ENCODE measurements at places on chromosomes 16 and 17.

DNA sequence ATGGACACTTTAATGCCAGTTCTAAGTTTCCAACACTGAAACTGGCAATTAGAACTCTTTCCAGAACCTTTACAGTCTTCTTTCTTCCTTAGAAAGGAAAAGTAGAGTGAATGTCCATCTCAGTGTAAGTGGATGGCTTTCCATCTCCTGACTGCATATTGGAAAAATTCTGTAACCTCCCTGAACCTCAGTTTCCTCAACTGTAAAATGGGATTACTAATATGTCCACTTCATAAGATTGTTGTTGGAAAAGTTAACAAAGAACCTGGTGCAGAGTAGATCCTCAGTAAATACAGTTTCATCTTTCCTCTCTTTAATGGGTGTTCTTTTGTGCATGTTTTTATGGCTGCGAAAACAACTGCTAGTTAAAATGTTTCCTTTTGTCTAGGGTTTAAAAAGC lies 2.6 kb downstream of the TMEM98 start:
- no peak for DNase-seq

- DNase-seq: no peak
These were observed 34.2 kb upstream of the ACSM2B start for GRCh38 chr16:20610211-20610891.

DNA sequence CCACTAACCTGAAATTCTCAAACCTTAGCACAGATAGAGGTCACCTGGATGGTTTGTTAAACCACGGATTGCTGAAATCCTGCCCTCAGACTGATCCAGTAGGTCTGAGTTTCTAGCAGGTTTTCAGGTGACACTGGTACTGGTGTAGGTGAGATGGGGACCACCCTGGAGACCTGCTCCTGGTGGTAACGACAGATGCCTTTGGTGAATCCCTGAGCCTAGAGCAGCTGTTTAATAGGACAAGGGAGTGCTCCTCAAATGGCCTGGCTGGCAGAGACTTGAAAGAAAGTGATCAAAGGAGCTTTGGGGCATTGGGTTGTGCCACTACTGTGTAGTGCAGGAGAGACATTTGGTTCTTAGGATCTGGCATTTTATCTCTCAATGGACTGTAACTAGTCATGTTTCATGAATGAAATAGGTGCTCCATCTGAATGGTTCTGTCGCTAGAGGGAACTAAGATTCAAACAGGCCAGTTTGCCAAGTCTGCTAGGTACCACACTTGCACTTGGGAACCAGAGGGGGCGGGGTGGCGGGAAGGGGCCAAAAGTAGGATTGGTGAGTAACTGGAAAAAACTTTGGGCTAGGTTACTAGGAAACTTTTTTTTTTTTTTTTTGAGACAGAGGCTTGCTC lies 2.9 kb upstream of the IFI35 start:
- DNase-seq: no peak

DNA sequence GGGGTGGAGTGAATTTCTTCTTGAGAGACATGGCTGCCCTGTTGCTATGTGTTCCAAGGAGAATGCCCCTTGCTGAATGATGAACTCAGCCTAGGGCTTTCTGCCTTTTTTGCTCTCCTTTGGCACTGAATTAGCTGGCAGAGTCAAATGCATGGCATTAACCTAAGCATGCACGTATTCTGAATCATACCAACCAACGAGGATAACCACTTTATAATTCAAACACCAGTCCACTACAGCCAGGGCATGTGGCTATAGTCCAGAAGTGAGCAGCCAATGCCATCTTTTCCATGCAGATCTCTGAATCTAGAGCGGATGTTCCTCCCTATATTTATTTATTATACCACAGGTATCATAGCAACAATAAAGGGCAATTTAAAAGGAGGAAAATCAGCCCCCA lies 15.7 kb downstream of the TMIGD1 start:
- DNase-seq: no peak

- no peak for DNase-seq
These were observed 1.0 kb downstream of the BAHCC1 start for GRCh38 chr17:81396278-81396721.

Data from stimulated activated CD4-positive, alpha-beta T cell treated with anti-CD3 and anti-CD28 coated beads, Interleukin-4, amount 100 ng/mL, for 1 hour (primary cell).